ENCODE measurements at places on chromosomes 4 and X.

DNA sequence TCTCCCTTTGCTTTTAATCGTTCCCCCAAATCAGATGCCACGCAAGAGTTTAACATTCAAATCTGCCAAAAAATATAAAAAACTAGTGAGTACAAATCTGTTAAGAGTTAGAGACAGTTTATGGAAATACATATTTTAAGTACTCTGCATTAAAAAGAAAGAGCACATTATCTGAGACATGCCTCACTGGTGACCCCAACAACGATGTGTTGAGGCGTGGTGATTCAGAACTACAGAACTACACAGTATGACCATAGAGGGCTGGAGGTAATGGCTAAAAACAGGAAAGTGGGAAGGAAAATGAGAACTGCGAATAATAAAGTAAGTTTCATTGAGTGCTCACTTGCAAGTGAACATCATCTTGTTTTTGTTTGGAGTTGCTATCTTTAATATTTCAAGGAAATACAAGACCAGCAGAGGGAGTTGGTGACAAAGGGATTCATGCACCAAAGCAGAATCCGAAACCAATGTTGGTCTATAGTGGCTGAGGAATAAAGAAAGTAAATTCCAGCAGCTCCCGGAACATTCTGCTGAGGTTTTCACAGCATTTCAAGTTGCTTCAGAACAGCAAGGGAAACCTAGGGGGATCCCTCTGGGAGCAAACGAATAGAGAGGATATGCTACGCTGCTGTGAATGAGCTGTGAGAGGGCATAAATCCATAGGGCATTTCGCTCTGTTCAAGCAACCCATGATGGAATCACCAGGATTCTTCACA, 92.2 kb downstream of the DCHS2 start:
- peak; percentile 49 for DNase-seq

DNA sequence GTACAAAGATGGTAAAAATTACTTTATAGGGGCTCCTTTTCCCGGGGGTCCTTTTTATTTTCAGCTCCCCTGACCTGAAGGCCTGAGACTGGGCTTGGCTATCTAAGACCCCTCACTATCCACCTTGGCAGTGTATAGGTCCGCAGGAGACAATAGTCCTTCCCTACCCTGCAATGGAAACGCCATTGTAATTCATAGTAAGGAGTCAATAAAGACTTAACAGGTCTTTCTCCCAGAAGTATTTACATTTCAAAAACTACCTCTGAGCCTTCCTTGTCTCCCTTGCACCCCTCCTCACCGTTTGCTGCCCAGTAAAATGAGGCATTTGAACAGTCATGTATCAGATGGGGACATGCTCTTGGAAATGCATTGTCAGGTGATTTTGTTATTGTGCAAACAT, 401.2 kb upstream of the CNKSR2 start:
- no peak for DNase-seq

- no peak for DNase-seq
Measured at GRCh38 chrX:22486296-22486695, 213.6 kb downstream of the CBLL2 start.

DNA sequence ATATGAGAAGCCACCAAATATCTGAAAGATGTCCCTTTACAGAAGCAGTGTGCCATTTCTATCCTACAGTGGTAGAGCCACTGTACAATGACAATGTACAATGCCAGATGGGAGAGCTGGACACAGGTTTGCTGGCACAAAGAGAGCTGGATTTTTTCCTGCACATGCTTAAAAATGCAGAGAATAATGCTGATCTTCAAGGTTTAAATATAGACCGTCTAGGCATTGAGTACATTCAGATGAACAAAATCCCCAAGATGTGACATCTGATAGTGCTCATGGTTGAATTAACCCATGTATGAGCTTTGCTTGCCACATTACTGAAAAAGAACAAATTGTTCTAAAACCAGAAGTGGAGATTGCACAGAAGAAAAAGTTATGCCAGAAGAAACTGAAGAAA, 11.7 kb downstream of the ADGRL3 start:
- no peak for DNase-seq

DNA sequence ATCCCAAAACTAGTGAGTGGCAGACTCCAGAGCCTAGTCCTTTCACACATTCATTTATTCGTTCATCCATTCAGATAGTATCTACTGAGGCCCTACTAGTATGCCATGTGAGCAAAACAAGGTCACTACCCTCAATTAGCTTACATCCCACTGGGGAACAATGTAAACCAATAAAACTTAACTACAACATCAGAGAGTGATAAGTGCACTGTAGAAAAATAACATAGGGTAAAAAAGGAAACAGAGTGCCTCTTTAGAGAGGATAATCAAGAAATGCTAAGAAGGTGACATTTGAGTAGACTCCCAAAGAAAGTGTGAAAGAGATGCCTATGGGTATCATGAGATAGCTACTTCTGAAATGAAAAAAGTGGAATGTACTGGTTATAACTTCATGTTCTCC, 18.5 kb downstream of the PAPSS1 start:
- DNase-seq = no peak

DNA sequence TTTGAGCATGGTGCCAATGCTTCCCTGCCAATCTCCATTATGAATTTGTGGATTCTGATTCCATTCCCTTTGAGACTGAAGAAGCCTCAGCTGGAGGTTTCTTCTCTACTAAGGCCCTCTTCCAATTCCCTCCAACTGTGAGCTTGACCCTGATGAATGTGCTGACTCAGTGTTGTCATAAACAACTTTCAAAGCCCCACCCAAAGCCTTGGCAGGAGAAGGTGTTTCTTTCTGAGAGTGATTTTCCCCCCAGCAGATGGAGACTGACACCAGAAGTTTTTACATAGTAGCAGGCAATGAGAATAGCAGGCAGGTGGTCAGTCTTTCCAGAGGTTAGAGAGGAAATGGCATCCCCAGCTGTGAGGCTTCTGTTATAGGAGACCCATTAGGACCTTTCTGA, 53.1 kb downstream of the OCRL start:
- DNase-seq = no peak

DNA sequence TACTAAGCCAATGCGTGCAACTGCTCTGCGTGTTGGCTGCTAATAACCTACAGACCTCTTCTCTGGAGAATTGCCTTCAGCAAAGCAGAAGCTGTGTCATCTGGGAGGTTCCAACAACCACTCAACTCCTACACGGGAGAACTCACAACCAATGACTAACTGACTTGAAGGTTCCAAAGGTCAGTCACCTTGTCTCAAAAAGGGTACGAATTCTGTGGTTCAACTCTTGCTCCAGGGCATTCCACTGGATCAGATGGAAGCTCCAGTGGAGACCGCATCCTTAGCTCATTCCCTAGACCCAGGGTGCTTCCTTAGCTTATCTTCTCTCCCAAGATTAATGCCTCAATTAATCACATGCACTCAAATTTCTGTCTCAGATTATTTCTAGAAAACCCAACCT, 222.7 kb downstream of the CHIC2 start:
- no peak for DNase-seq

DNA sequence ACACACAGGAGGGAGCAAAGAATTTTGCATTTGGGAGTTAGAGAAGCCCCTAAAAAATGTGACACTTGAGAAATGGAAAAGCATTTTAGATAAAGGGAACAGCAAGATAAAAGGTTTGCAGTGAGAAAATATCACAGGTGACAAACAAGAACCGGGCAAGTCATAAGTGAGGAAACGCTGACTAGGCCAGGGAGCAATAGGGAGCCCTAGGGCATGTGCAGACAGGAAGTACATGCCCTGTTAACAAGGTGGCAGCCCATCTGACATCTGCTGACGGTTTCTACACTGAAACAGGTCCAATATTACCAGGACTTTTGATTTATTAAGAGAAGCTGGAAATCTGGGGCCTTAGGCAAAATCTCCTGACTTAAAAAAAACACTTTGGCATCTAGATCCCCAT, 4.0 kb upstream of the IL13RA1 start:
- DNase-seq = no peak

DNA sequence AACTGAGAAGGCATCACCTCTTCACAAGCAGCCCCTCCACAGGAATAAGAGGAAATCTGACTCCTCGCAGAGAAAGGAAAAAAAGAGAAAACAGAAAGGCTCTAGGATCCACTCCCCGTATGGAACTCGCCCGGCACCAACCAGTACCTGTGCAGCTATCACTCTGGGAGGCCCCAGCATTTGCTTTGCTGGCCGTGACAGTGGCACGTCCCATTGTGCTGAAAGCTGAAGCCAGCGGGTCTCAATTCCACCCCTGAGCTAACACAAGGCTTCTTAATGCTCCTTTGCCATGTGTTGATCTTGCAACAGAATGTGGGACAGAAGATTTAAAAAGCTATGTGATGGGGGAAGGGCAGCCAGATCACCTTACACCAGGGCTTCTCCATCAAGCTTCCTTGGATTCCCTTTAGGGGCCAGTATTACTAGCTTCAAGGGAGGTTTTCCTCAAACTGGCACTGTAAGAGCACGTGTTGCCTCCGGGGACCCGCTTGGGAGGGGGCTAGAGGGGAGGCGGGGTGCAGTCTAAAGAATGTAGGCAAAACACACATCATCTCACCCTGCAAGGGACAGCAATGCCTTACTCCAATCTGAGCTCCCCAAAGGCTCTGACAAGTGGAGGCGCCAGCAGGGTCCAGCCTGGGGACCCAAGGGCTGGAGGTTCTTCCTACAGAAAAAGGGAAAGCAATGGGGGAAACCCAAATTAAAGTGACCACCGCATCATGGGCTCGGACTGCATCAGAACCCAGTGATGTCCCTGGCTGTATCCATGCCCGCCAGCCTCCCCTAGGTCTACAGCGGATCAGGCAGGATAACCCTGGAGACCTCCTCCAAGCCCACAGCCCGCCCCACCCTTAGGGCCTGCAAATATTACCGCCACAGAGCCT, 1.2 kb downstream of the USP46 start:
- no peak for DNase-seq

GRCh38 chr4:148016063-148016637, 284.3 kb downstream of the ARHGAP10 start:
- DNase-seq = no peak

DNA sequence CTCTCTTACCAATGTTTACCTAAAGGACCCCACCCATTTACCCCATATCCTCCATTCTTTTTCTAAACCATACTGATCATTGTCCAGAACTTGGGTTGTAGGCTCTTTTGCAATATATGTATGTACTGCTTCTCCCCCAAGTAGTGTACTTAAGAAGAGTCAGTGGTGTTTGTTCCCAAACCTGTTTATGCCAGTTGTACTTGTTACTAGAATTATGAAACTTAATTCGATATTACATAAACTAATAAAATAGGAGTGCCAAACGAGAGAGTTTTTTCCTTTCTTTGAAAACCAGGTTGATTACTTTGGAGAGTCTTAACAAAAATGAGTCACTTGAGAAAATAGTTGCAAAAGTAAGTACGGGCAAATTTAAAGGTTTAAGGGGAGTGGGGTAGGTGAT, 96.3 kb downstream of the GEMIN8 start:
- no peak for DNase-seq

DNA sequence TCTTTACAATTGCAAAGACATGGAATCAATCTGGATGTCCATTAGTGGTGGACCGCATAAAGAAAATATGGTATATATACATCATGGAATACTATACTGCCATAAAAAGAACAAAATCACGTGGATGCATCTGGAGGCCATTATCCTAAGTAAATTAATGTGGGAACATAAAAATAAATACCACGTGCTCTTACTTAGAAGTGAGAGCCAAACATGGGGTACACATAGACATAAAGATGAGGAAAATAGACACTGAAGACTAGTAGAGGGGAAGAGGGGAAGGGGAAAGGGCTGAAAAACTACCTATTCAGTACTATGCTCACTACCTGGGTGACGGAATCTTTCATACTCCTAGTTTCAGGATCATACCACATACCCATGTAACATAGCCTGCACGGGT, 179.3 kb upstream of the TECRL start:
- no peak for DNase-seq

- DNase-seq = no peak
Measured at GRCh38 chr4:141860974-141861373, 224.6 kb downstream of the IL15 start.

- DNase-seq = no peak
Measured at GRCh38 chr4:163343604-163344146, at the start of gene NPY5R. Gene NPY5R, plus strand, starts transcription at chr4:163343892. Its CDS starts 6,382 bp downstream, at chr4:163350274.

DNA sequence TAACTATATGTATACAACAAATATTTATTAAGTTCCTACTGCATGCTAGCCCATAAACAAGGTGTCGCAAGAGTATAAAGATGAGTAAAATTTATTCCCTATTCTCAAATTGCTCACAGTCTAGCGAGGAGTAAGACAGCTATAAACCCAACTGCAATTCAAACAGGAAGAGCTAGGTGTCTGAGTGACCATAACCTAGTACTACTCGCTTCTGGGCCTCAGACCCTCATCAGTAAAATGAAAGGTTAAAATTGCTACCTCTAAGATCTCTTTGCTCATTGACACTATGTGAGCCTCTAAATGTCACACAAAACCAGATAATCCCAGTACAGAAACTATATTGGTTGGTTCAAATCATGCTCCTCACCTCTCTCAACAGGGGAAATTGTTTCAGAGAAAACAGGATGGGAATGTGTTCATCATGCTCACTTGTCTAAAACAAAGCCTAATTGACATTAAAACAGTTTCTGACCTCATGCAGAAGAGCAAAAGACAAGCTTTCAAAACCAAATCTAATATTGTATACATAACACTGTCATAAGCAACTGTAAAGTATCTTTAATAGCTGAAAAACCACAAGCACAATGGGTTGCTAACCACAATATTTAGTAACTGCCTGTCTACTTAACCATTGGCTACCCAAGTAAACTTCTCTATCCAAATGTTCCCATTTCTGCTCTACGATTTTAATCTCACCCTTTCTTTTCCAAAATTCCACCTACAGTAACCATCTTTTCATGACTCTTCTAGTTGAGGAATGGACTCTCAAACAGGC, 264.6 kb upstream of the FMR1 start:
- DNase-seq = no peak

- peak; percentile 8 for DNase-seq
Measured at GRCh38 chrX:13506574-13506973, 62.8 kb upstream of the EGFL6 start.

GRCh38 chr4:139589336-139590018, 33.5 kb upstream of the SETD7 start:
- DNase-seq = no peak

DNA sequence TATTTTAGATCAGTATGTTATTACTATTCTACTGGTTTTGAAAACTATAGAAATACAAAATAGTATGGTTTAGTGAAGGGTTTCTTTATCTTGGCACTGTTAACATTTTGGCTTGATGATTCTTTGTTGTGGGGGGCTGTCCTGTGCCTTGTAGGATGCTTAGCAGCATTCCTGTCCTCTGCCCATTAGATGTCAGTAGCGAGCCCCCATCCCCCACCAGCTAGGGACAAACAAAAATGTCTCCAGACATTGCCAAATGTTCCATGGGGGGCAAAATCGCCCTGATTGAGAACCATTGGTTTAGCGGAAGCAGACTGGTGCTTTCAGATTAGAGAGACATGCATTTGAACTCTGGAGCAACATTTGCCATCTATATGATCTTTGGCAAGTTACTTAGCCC, 23.3 kb downstream of the SPARCL1 start:
- DNase-seq = no peak

DNA sequence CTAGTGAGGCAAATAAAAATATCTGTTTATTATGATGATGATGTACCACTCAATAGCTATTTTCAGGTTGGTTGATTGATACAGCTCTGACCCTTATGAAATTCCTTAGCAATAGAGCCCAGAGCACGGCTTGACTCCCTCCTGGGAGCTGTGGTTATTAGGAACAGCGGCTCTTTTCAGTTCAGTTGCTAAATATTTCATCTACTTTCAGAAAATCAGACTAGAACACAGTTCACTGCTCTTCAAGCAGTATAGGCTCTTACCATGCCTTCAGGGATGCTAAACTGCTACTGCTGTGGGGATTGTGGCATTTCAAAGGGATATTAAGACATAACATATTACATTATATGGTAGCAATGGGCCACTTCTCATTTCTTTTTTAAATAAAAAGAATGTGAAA, 218.8 kb downstream of the SNCA start:
- no peak for DNase-seq
